ENCODE measurements at places on chromosomes 6 and 20. TPM values are rescaled to one million over a fixed set of nuclear protein-coding genes. Genes with fewer than 3 reads are reported as not detected.

DNA sequence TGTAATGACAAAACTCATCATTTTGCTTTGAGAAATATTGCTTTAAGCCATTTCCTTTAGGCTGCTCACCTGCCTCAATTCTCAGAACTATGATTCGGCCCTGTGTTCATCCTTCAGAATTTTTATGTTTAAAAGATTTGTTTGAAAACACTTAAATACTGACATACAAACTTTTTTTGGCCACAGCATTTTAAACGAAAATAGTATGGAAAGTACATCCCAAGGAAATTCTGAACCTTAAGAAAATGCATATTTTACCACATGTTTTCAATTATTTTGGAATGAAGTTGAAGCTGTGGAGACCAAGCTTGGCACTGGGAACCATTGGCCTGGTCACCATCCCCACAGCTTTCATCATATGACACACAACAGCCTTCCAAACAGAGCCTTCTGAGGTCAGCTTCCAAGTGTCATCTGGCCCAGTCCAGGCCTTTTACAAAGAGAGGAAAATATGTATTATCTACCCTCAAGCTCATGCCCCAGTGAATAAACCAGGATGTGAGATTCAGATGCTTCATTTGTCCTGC, 83.3 kb downstream of the SOD2 start:
- no peak for DNase-seq

DNA sequence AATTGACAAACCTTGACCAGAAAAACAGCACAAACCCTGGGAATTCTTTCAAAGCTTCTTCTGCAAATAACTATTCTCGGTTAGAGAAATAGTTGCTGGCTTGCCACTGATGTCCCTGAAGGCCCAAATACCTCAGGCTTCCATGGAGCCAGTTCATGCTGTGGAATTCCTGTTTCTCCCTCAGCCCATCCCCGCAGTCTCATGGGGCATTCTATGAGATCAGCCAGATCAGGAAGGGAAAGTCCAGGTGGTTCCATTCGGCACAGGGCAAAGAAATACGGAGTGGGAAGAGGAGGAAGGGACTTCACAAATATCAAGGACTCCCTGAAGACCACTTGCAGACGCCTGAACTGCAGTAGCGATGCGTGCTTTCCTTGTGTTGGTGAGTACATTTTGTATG, 63.3 kb downstream of the MYLK4 start:
- no peak for DNase-seq

DNA sequence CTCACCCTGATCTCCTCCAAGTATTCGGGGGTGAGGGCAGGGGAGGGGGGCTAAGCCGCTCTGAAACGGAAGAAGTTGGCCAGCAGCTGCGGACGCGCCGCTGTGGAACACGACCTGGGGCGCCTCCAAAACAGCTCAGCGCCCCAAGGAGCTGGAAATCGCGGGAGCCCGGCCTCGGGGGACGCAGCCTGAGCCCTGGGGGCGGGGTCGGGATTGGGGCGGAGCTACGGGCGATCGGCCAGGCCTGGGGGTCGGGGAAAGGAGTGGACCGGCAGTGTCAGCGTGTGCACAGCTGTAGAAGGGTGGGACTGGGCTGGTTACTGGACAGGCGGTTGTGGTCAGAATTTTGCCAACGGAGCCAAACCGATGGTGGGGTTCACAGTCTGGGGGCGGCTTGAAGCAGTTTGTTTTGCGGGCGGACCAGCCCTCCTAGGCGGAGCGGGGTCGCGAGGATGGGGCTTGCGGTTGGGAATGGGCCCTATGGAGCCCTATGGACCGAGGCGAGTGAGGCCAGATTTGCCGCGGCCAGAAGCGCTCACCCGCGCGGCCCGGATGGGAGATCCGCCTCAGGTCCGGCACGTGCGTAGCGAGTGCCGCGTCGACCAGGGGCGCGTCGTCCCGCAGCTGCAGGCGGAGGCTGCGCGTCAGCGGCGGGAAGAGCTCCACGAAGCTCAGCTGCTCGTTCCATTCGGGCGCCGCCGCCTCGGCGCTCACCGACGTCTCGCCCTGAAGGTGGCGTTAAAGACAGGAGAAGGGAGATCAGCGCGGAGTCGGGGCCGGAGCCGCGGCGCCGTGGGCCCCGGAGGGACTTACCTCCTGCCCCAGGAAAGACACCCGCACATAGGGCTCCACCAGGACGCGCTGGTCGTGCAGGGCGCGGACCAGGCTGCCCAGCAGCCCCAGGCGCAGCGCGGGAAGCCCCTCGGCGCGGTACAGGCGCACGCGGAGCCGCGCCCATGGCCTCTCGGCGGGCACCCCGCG, 14.3 kb upstream of the SPAG4 start:
- no peak for DNase-seq

DNA sequence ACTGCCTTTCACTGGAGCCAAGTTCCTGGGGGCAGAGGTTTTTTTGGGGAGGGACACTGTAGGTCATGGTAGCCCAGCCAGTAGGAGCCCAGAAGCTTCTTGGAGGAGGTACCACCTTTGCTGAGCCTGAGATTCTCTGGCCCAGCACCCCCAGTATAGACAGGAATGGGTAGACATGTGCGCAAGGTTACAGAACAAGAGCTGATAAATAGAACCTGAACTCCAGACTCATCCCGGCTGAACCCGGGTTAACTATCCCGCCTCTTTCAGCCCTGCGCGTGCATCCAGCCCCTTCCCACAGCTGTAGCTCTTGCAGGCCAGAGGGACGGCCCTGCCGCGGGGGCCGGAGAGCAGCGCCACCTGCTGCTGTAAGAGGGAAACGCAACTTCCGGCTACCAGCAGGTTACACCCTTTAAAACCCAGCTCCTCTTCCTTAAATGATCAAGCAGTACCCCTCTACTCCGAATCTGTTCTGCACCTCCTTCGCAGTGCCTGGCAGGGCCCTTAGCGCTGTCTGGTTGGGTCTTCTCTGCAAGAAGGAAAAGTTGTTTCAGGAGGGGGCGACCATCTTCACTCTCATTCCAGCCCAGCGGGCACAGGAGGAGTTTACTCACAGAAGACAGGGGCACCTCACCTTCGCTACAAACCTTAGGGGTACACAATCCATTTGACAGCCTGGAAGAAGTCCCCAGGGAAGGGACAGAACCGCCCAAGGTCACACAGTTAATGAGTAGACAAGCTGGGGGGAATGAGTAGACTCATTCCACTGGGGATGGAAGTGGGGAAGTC, 7.5 kb downstream of the SRXN1 start:
- DNase-seq = no peak

- DNase-seq = no peak
Observed at GRCh38 chr20:31859266-31859997, 10.9 kb downstream of the DUSP15 start.

GRCh38 chr20:63021356-63022321, 14.9 kb upstream of the BHLHE23 start:
- DNase-seq = no peak

- DNase-seq = no peak
Observed at GRCh38 chr20:22801528-22801927, 217.2 kb upstream of the FOXA2 start.

- no peak for DNase-seq
Observed at GRCh38 chr6:165845493-165845892, 182.5 kb upstream of the PDE10A start.

GRCh38 chr6:26286168-26286877, 78.7 kb upstream of the BTN3A2 start:
- DNase-seq = no peak

Gene AKIRIN2
- 32.4 TPM for total RNA-seq

GRCh38 chr6:73817253-73817652, 121.2 kb downstream of the CD109 start:
- DNase-seq = no peak

DNA sequence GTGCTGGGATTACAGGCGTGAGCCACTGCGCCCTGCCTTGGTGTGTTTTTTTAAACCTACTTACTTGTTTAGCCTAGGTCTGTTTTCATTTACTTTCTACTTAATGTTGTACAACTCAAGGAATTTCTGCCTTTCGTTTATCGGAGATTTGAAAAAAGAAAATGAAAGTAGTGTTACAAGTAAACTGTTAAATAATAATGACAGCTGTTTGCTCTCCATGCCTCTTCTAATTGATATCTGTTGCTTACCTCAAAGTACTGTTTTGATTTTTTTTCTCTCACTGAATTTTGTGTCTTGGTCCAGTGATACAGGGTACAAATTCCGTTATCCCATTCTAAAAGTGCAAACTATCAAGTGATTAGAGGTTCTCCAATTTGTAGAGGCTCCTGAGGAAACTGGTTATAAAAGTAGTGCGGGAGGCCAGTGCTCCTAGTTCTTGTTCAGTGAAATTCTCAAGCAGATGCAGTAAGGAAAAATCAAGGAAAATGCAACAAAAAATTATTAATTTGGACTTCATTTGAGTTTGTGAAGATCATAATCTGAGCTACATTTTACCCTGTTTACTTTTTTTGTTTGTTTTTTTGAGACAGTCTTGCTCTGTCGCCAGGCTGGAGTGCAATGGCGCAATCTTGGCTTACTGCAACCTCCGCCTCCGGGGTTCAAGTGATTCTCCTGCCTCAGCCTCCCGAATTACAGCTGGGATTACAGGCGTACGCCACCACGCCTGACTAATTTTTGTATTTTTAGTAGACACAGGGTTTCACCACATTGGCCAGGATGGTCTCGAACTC, 2.2 kb downstream of the UBR2 start:
- DNase-seq = no peak

- DNase-seq = no peak
Observed at GRCh38 chr6:118292558-118292957, 255.5 kb upstream of the PLN start.

Measured in glomerular endothelial cell (primary cell).